ENCODE measurements at places on chromosomes 13 and 19. TPM values are rescaled to one million over a fixed set of nuclear protein-coding genes. Genes with fewer than 3 reads are reported as not detected.

- no peak for DNase-seq
Observed at GRCh38 chr13:99948411-99948810, 23.2 kb downstream of the ZIC5 start.

The KLK12 gene
- total RNA-seq = 231 TPM

DNA sequence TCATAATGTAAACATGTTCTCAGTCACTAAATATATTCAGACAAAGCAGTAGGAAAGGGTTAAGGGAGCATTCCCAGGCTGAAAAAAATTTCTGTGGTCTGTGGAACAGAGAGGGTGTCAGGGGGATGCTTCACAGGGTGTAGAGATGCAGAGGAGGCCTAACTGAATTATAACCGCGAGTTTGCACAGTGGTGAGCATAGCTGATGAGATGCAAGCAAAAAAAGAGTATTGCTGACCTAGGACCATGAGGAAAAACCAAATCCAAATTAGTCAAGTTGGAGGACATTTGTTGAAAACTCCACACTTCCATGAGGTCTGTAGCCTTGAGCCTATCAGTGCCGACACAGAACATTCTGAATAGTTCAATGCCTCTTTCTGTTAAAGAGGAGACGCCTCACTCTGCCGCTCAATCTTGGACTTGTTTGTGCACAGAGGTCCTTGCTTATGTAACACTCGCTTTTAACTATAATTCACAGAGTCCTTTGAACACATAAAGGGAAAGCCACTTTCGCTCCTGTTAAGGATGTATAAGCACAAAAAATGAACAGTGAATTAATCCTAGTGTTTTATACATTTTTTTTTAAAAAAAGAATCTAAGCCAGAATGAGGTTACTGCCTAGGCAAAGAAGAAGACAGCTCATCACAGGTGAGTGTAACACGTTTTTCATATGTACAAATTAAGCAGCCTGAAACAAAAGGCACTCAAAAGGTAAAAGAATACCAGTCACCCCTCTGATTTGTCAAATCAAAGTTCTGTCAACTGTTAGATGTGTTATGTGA lies 25.8 kb upstream of the INTS6 start:
- no peak for DNase-seq

GRCh38 chr19:31074199-31075125 lies 274.8 kb downstream of the TSHZ3 start:
- no peak for DNase-seq

GRCh38 chr19:3324405-3324856 lies 42.0 kb upstream of the NFIC start:
- DNase-seq = no peak

DNA sequence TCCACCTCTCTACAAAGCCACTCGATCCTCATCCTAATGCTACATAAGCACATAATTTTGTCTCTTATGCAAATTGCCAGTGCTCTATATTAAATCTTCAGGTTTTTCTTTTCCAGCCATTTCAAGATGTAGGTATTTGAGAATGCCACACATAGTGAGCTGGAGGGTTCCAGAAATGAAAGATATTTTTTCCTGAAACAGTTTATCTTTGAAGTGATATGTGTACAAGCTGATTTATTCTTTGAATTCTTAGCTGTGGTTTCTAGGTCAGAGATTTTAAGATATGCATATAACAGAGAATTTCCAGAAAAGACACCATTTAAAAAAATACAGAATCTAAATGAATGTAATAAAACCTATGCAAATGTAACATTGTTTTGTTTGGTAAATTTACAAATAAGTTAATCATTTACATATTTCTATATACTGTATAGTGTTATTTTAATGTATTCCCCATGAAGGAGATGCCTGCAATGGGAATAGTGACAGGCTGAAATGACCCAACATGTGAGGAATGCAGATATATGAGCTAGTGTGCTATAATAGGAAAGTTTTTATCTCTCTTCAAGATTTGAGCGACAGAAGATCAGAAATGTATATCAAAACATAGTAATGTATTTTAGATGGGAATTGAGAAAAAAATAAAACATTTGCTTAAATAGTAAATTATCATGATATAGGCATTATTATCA lies 570.2 kb downstream of the SLITRK1 start:
- no peak for DNase-seq

The SWSAP1 gene
- 1.2 TPM for total RNA-seq

The SIGLECL1 gene
- total RNA-seq = not detected

The ZNF577 gene
- 4.1 TPM for total RNA-seq

The SYMPK gene
- 28.4 TPM for total RNA-seq

The TRIP10 gene
- 160 TPM for total RNA-seq

- no peak for DNase-seq
Observed at GRCh38 chr13:109654341-109655205, 131.8 kb downstream of the IRS2 start.

The UBE2L5 gene
- total RNA-seq = not detected

GRCh38 chr13:50740052-50740741 lies 103.3 kb downstream of the DLEU7 start:
- DNase-seq = no peak

- DNase-seq = no peak
Observed at GRCh38 chr13:40453351-40454021, 213.0 kb downstream of the FOXO1 start.
